ENCODE measurements at places on chromosomes 13 and 19.

DNA sequence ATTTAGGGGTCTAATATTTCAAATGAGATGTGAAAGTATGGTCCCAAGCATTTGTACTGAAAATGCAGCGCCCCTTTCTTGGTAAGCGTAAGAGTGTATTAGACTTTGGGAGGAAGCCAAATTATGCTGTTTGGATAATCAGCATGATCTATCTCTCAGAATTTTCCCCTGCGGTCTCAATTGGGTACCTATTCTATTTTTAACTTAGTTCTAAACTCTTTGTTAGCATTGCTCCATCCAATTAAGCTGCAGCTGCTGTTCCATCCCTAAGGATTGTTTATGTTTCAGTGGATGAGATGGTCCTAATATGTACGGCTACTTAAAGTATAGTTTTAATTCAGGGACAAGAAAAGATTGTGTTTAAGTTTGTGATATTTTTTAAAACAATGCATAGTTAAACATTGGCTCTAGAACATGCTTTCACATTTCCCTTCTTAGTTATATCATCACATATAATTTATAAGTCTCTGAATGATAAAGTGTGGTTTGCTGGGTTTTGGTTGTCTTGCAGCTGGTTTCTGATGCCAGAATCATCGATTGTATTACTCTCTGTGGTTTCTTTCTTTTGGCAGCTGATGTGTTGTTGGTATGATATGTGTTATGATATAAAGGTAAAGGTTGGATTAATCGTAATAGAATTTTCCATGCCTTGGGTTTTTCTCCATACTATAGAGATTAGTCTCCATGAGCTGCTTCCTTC is 15.0 kb downstream of the POLR1D start:
- DNase-seq: peak; percentile 86

- peak; percentile 79 for DNase-seq
These were observed 68.4 kb downstream of the SPATA13 start for GRCh38 chr13:24228852-24229458.

DNA sequence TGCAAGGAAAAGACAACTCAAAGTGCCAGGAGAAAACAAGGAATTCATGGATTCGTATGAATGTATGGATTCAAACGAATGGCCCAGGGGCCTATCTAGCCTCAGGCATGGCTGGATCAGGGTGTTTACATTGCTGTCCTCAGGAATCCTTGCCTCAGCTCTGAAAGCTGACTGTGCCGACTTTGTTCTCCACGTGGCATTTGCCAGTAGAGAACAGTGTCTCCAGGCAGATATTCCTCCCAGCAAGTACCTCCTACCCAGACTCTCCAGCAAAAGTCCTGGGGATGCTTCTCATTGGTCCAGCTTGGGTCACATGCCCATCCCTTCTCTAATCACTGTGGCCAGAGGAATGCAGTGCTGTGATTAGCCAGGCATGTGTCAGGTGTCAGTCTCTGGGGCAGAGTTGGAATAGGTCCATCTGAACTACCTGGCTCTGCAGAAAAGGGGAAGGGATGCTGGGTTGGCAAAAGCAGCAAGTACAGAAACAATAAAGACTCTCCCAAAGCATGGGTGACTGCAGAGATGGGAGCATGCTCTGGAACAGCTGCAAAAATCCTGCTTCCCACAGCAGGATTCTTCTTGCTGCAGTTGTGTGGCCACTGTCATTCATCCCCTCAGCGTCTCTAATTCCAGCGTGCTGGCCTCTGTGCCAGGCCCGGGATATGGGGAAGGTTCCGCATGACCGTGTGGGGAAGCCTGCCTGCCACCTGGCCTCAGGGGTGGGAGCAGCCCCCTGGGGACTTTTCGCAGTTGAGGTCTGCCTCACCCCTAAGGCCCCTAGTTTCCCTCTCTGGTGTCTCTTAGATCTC is 30.0 kb downstream of the CCNE1 start:
- no peak for DNase-seq

GRCh38 chr13:79786176-79786575 is 305.2 kb downstream of the NDFIP2 start:
- DNase-seq: no peak

GRCh38 chr13:44078806-44079376 is 199.2 kb downstream of the LACC1 start:
- no peak for DNase-seq

GRCh38 chr19:51330366-51330765 is 11.6 kb downstream of the VSIG10L start:
- no peak for DNase-seq

DNA sequence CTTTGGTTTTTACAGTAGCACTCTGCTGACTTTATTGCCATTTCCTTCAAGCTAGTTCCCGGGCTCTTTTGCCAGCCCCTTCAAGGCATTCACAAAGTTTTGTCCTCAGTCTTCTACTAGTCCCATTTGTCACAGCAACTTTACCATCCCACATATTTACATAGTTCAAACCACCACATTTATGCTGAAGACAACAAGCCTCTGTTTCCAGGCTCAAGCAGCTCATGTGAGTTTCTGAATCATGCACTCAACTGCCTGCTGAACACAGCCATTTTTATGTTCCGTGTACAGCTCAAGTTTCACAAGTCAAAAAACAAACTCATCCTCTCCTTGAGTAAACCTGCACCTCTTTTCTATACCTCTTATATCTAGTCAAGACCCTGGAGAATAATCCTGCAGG is 977.0 kb upstream of the SLC10A2 start:
- no peak for DNase-seq

DNA sequence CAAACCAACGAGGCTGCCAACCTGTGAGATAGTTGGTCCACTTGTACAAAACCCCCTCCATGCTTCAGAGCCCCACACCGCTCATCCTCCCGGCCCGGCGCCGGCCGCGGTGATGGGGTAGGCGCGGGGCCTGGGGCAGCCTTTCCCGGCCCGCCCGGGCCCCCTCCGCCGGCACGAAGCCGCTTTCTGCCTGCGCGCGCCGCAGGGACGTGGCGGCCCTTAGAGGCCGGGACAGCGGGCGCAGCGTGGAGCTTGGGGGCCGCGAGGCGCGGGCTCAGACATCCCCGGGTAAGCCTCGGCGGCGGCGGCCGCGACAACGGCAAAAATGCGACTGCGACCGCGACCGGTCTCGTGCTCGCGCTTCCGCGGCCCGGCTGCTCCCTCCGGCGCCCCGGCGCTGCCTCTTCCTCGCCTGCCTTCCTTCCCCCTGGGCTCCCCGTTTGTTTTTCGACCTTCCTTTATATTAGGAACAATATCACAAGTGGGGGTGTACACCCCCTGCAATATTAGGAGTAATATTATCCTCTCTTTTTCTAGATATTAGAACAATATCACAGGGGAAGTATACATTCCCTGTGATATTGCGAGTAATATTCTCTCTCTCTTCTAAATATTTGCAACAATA is 53.9 kb upstream of the CEACAM21 start:
- no peak for DNase-seq

- no peak for DNase-seq
These were observed 62.6 kb upstream of the USP29 start for GRCh38 chr19:57057036-57057686.

- no peak for DNase-seq
These were observed 1230.7 kb downstream of the PCDH9 start for GRCh38 chr13:65999411-65999810.

DNA sequence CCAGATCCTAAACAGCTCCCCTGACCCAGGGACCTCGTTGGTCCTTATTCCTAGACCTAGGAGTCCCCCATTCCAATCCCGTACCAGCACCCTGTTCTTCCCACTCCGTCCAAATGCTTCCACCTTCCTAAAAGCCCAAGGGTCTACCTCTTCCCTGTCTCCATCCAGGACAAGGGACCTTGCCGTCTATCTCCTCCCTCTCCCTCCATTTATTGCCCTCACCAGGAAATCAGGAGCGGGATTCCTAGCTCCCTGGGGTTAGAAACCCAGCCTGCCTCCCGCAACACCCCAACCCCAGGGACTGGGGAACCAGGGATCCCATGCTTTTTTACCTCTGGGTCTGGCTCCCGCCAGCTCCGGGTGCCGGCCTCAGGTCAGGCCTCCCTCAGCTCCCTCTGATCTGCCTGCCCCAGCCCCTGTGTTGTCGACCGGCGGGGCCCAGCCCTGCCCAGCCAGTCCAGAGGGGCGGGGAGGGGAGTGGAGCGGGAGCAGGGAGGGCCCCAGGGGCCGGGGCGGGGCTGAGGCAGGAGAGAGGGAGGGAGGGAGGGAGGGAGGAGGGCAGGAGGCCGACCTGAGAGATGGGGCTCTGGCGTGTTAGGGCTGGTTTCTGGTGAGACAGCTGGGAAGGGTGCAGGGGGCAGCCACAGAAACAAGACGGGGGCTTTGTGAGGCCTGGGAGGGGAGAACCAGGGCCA is at the start of gene B3GNT8:
TSS of gene B3GNT8 (minus strand) at position 423 of the 695 bp plus-strand sequence. CDS start 596 bp downstream, outside the sequence.
- DNase-seq: peak; percentile 18

GRCh38 chr13:109883181-109884180 is 97.1 kb upstream of the IRS2 start:
- no peak for DNase-seq

GRCh38 chr13:32115066-32115465 is 83.5 kb downstream of the FRY start:
- DNase-seq: no peak

DNA sequence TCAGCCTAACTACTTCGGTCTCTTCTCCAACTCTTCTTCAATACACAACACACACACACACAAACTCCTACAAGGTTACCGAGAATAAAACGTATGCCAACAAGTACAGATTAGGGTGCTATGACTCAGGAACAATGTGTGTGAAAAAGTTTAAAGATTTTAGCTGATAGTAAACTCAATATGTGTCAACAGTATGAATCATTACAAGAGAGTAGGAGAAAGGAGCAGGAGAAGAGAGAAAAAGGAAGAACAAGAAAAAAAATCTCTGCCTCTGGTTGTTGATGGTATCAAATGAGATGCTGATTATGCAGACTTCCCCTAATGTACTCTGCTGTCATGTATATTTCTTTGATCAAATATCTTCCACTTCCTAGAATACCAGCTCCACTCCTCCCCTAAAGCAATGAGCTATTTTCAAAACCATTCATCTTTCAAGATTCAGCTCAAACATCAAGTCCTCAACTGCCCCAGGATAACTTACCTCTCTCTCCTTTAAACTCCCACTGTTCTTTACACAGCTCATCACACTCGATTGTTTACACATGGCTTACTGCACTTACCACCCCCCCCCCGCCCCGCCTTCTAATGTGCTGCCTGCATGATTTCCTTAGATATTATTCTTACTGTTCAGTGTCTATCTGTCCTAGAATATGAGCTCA is 95.6 kb downstream of the FAM216B start:
- no peak for DNase-seq

- DNase-seq: no peak
These were observed 8.7 kb downstream of the NR2F6 start for GRCh38 chr19:17236811-17237543.

DNA sequence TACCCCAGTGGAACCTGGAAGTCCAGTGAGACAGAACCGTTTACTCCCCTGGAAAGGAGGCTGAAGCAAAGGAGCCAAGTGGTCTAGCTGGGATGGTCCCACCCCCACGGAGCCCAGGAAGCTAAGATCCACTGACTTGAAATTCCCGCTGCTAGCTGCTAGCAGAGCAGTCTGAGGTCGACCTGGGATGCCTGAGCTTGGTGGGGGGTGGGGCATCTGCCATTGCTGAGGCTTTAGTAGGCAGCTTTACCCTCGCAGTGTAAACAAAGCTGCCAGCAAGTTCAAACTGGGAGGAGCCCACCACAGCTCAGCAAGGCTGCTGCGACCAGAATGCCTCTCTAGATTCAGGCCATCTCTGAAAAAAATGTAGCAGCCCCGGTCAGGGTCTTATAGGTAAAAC is 437.0 kb downstream of the SUCLA2 start:
- no peak for DNase-seq

GRCh38 chr19:49440439-49441209 is 703 bp downstream of the SLC17A7 start:
- DNase-seq: no peak

GRCh38 chr13:96999091-96999490 is 4.8 kb upstream of the OXGR1 start:
- DNase-seq: no peak

DNA sequence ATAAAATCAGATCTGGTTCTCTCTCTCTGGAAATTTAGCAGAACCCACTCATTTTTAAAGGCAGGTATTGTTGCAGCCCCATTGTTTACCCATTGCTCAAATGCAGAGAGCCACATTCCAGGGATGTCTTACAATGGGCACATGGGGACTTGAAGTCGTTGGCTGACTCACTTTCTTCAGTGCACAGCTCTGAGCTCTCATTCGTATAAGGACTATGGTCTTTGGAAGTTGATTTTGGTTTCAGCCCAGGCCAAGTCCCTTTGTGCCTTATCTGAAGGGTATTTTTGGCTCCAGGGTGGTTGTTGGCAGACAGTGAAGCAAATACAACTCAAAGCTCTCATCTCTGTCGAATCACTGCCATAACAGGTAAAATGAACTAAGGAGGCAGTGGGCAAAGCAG is 47.3 kb upstream of the CLDN10 start:
- no peak for DNase-seq
